Urinary bladder (tissue), 4 donors: ENCODE measurements at places on chromosomes 1 and 21. TPM values are rescaled to one million over a fixed set of nuclear protein-coding genes. Genes with fewer than 3 reads are reported as not detected.

- no peak for DNase-seq
Measured at GRCh38 chr1:239800861-239801260, 290.8 kb upstream of the FMN2 start.

DNA sequence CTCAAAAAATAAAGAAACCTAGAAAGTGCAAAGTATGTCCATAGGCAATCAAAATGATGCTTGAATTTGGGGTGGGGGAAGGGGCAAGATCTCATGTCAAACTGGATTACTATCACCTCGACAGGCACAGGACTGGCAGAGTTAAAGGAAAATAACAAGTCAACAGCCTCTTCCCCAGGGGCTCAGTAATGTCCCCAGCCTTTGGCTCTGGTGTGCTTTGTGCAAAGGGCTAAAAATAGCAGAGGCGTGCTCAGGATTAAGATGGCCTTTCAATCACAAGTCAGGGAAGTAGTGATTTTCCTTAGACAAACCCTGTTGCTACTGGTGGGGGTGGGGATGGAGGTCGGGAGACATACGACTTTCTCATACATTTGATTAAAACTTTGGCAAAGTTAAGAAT, 63.5 kb upstream of the OLIG2 start:
- no peak for DNase-seq

DNA sequence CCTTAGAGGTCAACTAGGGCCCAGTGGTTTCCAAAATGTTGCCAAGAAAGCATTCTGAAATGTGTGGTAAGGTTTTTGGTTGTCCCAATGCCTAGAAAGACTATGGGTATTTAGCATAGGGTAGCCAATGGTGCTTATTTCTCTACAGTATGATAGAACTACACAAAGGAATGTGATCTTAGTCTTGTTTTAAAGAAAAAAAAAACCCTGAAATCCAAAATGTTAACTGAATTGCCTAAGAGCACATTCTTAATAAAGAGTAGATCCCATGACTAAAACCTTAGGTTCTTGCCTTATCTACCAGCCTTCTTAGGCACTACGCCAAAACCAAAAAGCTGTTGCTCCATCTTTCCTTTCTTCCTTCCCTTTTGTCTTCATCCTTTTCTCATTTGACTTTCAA, 428.2 kb downstream of the MRPL39 start:
- DNase-seq = no peak

SYF2 gene
- total RNA-seq = 54.7 TPM

DNA sequence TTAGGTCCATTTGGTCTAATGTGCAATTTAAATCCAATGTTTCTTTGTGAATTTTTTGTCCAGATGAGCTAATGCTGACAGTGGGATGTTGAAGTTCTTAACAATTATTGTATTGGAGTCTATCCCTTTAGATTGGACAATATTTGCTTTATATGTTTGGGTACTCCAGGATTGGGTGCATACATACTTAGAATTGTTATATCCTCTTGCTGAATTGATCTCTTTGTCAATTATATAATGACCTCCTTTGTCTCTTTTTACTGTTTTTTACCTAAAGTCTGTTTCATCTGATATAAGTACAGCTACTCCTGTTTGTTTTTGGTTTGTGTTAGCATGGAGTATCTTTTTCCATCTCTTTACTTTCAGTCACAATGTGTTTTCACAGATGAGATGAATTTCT, 22.2 kb downstream of the CD55 start:
- DNase-seq = no peak

DNA sequence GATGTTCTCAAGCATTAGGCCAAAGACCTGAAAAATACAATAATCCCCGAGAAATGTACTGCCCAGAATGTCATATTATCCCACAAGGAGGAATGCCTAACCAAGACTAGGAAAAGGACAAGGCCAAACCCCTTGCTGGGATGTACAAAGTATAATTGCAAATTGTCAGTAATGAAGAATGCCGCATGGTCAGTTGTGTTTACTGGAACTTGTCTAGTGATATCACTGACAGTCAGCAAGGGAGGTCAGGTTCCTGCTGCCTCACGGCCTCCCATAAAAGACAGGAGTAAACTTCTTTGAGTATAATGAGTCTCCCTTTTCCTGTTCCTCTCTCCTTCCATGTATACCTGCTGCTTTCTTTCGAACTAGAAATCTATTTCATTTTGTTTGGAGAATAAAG, 222.8 kb downstream of the RHOU start:
- no peak for DNase-seq

SLC45A1 gene
- total RNA-seq = 1.6 TPM

GRCh38 chr1:17857996-17858395, 102.9 kb downstream of the ACTL8 start:
- no peak for DNase-seq

GRCh38 chr1:188782220-188782841, 1695.3 kb downstream of the BRINP3 start:
- DNase-seq = no peak

GRCh38 chr1:182789138-182790076, at the start of gene NPL:
Gene NPL (plus strand): TSS chr1:182789773. CDS start chr1:182794372, 4,599 bp downstream.
- DNase-seq = no peak

DNA sequence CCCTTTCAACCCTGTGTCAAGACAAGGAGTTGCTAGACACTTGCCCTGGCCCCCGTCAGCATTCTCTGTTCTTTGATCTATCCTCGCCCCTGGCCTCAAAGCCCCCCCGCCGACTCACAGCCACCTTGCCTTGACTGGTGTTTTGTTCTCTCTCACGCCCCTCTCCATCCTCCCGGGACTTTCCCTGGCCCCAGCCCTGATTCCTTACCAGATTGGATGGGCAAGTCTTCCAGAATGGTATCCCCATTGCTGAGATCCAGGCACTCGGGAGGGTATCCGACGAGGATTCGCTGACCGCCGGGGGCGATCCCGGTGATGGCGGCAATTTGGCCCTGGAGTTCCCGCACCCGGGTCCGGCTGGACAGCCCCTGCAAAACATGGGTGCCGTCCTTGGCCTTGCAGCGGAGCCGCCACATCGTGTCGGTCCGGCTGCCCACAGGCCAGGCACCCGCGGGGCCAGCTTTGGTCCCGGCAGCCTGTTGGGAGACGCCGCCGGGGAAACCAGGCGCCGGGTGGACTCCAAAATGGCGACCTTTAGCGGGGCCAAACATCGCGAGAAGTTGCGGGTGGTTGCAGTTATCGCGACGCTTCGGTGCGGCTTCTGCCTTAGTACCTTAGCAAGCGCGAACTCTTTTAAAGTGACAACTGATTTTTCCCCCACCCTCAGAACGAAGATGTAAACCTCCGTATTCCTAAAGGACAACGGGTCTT, 373 bp downstream of the YOD1 start:
- peak; percentile 91 for DNase-seq
